ENCODE measurements at places on chromosomes 2 and 18.

DNA sequence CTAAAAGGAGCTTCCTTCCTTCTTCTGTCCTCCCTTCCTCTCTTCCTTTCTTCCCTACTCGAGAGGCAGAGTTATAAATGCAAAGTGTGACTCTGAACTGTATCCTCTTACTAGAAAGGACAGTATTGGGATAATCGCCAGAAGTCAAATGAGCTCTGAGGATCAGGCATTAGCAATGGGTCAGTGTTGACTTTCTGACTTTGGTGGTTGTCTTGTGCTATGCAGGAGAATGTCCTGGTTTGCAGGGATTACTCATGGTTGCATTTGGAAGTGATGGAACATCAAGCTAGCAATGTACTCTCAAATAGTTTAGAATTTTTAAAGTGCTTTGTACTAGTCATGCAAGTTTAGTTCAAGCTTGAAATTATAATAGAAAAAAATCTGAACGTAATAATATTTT lies 115.6 kb downstream of the TXNL1 start:
- DNase-seq: no peak

DNA sequence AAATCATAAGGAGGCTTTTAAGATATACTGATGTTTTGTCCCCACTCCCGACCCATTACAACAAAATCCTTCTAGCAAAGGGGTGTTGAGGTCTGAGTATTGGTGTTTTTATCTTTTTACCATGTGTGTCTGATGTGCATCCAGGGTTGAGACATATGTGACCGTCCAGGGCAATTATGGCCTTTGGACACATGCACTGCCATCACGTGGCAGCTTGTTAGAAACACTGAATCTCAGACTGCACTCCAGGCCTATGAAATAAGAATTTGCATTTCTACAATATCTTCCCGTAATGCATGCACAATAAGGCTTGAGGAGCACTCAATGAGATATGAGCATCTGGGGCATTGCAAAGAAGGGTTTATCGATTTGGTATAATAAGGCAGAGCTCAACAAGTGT lies 235.1 kb upstream of the ZNF804A start:
- no peak for DNase-seq

DNA sequence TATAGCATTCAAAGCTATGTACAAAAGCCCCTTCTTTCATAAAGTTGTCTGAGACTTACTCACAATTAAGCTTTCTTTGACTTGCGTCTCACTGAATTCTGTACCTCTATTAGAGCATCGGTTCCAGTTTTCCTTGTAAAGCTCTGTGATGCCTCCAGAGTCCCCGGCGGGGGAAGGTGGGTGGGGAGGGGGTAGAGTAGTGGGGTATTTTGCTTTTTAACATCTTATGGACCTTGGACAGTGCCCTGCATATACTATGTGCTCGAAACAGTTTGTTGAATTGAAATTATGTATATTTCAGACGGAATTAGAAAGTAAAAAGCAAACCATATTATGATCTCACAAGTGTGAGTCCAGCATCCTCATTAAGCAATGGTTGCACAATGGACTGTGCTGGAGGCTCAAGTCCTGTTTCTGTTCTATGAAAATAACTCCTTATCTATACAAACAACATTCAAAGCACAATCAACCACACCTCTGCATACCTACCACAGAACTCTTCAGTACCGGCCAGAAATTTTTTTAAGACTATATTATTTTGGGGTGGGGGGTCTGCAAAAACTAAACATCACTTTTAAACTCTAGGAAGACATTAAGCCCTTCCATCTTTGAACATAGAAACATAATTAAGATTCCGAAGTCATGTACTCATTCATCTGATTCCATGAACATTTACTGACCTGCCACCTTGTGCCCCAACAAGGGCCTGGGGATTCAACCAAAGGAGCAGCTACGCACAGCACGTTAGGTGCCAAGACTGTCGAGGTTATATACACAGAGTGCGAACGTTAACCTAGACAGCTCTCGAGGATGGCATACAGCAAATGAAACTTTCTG lies 908 bp downstream of the STAT1 start:
- no peak for DNase-seq

- DNase-seq: no peak
Observed at GRCh38 chr2:40285391-40285790, 166.5 kb downstream of the SLC8A1 start.

DNA sequence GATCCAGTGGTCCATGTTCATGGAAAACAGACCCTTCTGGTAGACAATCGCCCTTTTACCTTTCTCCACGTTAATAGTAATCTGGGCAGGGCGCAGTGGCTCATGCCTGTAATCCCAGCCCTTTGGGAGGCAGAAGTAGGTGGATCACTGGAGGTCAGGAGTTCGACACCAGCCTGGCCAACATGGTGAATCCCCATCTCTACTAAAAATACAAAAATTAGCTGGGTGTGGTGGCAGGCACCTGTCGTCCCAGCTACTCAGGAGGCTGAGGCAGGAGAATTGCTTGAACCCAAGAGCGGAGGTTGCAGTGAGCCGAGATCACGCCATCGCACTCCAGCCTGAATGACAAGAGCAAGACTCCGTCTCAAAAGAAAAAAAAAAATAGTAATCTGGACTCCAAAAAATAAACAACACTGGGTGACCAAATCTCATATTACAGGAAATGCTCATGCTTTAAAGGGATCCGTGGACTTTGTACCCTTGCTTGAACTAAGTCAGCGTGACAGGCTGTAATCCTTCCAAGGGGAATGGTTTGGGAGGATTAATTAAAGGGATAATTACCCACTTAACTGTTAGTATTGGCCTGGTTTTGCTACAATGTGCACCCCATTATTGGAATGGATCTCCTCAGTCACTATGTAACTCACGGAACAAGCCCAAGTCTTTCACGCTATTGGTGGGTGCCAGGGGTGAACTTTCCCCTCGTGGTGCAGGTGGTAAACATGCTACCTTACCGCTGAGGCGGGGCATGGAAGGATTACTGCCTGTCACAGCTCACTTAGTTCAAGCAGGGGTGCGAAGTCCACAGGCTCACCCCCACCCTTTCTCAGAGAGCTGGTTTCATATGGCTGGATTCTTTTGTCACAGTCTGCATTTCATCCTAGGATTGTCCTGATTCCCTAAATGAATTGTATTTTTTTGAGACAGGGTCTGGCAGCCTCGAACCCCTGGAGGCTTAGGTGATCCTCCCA lies 36.7 kb downstream of the PROC start:
- no peak for DNase-seq

DNA sequence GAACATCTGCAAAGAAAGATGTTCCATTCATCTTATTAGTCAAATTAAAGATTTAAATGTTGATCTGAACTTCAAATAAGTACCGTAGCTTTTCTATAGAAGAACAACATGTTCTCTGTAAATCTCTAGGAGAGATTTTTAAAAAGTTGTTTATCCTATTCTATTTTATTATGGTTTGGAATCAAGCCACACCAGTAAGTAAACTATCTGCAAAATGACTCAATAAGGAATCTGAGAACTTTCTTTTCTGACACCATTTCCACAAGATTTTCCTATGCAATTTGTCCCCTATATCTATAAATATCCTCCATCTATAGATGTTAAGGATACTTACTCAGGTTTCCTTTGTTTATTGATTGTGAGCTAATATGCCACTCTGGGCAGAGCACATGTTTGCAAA lies 736.6 kb downstream of the CBLN2 start:
- no peak for DNase-seq

DNA sequence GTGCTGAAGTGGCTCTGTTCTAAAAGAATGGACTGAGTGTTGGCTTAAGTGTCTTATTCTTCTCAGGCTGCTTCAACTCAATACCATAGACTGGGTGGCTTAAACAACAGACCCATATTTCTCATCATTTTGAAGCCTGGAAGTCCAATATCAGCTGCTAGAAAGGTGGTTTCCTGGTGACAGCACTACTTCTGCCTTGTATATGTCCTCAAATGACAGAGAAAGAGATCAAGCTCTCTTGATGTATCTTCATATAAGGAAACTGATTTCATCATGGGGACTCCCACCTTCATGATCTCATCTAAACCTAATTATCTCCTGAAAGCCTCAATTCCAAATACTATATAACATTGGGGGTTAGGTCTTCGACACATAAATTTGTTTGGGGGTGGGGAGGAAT lies 449.7 kb upstream of the DSEL start:
- DNase-seq: no peak

DNA sequence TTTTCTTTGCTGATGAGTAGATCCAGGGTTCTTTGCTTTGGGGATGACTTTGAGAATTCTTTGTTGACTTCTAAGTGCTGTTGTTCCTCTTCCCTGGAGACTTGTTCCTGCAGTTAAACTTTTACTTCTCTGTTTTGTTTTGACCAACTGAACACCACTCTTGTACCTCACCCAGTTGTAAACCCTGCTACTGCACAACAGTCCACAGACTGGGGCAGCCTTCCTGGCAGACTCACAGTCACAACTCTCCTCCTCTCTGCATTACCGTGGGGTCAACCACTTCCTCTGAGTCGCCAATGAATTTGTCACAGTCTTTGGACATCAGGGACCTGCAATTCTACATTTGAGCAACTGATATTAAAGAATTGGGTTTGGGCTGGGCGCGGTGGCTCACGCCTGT lies 3.8 kb upstream of the SLC8A1 start:
- no peak for DNase-seq

DNA sequence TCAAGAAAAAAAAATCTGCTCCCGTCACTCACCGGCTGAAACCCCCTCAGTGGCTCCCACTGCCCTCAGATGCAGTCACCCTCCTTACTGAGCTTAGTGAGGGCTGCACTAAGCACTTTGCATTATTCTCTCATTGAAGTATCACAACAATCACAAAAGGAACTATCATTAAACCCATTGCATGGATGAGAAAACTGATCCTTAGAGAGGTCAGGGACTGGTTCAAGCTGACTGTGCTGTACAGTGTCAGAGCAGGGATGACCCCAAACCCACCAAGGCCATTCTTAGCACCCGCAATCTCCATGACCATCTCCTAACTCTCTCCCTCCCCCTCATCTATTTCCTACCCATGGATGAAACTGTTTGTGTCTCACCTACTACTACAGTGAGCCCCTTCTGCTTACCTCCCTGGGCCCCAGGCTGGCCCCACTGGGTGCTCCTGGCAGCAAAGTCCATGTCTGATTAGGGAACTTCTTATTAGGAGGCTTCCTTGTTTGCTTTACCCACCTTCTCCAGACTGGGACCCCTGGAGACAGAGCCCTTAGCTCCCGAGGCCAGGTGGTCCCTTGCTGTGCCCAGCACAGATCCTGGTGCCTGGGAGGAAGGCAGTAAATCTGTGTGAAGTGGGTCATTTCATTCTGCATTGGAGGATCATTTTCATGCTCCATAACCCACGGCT lies 139.3 kb upstream of the ID2 start:
- DNase-seq: peak; percentile 25

GRCh38 chr18:35991696-35992095 lies 19.2 kb downstream of the RMP24 start:
- DNase-seq: no peak

DNA sequence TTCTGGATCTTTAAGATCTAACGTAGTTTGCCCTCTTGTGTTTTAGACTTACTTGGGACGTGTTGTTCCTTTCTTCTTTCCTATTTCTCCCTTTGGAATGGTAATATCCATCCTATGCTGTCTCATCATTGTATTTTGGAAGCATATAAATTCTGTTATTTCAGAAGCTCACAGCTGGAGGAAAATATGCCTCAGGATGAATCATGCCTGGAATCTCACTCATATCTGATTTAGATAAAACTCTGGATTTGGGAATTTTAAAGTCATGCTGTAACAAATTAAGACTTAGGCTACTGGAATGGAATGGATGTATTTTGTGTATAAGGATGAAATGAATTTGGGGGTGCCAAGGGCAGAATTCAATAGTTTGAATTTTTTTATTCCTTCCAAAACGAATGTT lies 245.2 kb upstream of the GULP1 start:
- DNase-seq: no peak

DNA sequence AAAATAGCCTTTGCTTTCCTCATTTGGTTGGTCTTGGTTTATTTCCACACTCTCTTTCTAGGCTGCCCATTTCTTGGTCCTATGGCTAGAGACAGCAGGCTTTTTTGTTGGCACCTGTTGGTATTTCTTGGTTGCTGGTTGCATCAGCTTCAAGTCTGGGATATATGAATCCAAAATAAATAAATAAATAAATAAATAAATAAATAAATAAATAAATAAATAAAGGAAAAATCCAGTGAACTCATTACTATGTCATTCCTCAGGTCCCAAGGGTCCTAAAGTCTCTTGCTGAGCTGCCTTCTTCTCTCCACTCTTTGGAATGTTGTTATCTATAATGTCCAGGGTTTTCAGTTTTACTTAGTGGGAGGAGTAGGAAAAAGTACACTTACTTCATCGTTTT lies 165.9 kb upstream of the MEX3C start:
- DNase-seq: no peak

DNA sequence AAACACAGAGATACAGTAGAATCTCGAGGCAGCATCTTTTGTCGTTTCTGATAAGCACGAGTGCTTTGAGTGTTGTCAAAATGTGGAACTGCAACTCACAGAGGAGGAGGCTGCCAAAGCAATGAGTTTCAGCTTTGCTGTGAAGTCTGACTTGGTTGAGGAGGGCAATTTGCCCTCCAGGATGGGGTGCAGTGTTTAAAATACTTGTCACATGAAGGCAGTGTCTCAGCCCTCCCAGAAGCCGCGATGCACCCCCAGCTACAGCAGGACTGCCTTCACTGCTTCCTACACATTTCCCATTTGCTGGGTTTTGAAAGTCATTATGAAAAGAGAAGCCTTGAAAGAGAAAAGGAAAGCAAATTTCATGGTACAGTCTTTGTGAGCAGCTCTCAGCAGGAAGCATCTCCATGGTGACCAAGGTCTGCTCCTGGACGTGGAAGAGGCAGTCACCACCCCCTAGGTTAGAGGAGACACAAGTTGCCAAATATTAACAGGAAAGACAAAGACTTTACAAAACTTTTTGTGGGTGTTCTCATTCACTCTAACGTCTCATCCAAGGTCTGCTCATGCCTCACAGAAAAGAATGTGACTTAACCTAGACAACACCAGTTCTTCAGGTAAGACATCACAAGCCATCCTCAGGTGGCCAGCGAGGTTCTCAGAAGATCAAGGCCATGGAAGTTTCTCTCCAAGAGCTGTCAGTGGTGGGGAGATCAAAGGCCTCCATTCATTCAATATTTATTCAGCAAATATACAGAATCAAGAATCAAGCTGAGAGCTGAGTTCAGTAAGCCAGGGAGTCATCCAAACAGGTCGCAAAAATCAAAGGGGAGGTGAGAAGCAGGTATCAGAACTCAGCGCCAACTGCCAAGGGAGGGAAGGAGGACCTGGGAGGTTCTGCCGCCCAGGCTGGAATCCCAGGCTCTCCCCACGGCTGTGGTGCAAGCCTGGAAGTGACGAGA lies 476.0 kb downstream of the EIPR1 start:
- DNase-seq: no peak

- DNase-seq: no peak
Observed at GRCh38 chr2:85525029-85525428, 13.9 kb upstream of the MAT2A start.

- DNase-seq: no peak
Observed at GRCh38 chr18:52160636-52161035, 179.4 kb upstream of the DCC start.

DNA sequence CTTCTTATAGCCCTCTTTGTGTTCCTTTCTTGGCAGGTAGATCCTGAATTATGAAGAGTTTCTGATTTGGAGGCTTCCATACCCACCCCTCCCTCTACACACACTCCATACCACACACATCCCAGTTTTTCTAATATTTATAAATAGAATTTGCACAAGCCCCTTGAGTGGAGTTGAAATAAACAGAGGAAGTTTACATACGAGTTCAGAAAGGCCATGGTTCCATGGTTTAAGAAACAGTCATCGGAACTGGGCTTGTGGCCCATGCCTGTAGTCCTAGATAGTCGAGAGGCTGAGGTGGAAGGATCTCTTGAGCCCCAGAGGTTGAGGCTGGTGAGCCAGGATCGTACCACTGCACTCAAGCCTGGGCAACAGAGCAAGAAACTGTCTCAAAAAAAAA lies 62.7 kb upstream of the TANC1 start:
- no peak for DNase-seq
